ENCODE measurements at places on chromosomes 12 and 14.

DNA sequence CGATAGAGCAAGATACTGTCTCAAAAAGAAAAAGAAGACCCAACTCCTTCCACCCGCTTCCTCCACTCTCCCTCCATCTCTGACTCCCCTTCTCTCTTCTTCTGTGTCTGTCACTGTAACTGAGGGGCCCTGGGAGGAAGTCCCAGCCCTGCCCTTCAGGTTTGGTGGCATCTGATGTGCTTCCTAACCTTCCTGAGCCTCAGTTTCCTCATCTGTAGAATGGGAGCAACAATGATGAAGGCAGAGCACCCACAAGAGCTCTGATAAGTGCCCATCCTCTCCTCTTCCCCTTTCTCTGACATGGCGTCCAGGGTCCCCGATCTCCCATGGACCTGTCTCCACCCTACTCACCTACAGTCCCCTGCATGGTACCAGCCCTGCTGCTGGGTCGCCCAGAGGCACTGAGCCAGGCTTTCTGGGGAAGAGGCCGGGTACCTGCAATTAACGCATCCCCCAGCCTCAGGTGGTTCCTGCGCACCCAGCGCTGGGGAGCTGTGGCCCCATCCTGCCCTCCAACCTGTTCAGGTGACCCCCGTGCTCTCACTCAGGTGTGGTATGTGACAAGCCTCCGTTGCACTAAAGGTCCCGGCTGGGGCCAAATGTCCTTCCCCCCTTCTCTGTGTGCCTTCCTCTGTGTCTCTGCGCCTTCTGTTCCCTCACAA lies 13.2 kb downstream of the FOXN4 start:
- DNase-seq: no peak

- no peak for DNase-seq
Measured at GRCh38 chr12:80761838-80762237, 45.1 kb downstream of the MYF5 start.

GRCh38 chr14:92459030-92459949 lies 54.3 kb upstream of the RIN3 start:
- no peak for DNase-seq

DNA sequence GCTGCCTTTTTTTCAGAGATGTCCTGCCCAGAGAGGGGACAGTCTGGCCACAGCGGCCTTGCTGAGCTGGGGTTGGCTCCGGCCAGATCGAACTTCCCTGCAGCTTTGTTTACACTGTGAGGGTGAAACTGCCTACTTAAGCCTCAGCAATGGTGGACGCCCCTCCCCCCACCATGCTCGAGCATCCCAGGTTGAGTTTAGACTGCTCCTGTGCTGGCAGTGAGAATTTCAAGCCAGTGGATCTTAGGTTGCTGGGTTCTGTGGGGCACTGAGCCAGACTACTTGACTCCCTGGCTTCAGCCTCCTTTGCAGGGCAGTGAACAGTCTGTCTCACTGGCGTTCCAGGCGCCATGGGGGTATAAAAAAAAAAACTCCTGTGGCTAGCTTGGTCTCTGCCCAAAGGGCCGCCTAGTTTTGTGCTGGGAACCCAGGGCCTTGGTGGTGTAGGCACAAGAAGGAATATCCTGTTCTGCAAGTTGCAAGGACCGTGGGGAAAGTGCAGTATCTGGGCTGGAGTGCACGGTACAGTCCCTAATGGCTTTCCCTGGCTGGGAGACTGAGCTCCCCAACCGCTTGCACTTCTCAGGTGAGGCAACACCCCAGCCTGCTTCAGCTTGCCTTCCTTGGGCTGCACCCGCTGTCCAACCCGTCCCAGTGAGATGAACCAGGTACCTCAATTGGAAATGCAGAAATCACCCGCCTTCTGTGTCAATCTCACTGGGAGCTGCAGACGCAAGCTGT lies 79.1 kb downstream of the LRIG3 start:
- no peak for DNase-seq

- no peak for DNase-seq
Measured at GRCh38 chr12:16756833-16757555, 151.0 kb upstream of the LMO3 start.

GRCh38 chr12:12534166-12534866 lies 28.3 kb downstream of the DUSP16 start:
- no peak for DNase-seq

DNA sequence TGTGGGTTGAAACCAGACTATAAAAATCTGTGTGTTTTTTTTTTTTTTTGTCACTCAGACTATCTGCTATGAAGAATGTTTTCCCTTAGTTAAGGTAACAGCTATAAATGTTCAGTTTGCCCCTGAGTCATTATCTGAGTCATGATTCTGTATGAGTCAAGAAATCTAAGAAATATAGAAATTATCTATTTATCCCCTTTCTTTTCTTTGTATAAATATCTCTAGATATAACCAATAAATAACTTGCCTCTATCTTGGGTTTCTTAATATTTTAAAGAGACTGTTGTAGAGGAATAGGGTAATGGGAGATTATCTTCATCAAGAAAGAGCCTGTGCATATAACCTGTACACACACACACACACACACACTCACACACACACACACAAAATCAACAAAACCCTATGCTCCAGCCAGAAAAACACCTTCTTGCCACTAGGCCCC lies 161.7 kb upstream of the EEA1 start:
- DNase-seq: no peak

- no peak for DNase-seq
Measured at GRCh38 chr14:31787377-31787776, 226.2 kb downstream of the NUBPL start.

- no peak for DNase-seq
Measured at GRCh38 chr12:50633955-50634354, 129.2 kb downstream of the DIP2B start.

DNA sequence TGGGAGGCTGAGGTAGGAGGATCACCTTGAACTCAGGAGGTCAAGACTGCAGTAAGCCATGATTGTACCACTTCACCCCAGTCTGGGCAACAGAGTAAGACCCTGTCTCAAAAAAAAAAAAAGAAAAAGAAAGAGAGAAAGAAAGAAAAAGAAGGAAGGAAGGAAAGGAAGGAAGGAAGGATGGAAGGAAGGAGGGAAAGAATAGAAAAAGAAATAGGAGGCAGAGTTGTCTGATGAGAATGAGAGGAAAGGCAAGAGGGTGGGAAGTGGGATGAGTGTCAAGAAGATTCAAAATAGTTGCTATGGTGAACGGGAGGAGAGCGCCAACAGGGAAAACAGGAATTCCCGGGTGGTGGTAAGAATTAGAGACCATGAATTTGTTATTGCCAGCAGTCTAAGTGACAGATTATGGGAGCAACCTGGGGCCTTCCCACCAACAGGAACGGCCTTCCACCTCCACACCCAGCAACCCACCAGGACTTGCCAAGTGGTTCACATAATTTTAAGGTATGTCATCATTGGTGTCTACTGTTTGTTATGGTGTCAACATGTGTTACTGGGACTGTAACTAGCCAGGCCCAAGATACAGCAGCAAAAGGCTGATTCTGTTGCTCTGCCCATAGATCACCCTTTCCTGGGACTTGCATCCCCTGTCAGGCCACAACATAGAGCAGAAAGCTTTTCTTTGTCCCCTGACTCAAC lies 36.1 kb upstream of the C12orf76 start:
- DNase-seq: no peak

- DNase-seq: no peak
Measured at GRCh38 chr12:83092606-83093005, 405.9 kb downstream of the TMTC2 start.

GRCh38 chr14:45194964-45195363 lies 58.0 kb downstream of the MIS18BP1 start:
- no peak for DNase-seq

DNA sequence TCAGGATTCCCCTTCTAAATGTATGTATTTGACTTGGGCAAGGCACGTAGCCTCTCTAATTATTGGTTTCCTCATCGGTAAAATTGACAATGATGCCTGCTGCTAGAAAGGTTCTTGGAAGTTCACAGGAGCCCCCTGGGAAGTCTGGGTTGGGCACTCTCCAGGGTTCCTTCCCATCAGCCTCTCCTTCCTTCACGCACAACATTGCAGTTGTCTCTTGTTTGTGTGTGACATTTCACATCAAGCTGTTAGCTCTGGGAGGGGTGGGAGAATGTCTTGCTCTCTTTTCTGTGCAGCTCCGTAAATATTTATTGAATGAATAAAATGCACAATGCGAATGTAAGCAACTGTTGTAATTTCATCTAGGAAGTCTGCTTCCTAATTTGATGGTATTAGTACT lies 153.2 kb upstream of the PRICKLE1 start:
- DNase-seq: no peak

- DNase-seq: no peak
Measured at GRCh38 chr14:72549026-72549425, 344.9 kb downstream of the DPF3 start.

DNA sequence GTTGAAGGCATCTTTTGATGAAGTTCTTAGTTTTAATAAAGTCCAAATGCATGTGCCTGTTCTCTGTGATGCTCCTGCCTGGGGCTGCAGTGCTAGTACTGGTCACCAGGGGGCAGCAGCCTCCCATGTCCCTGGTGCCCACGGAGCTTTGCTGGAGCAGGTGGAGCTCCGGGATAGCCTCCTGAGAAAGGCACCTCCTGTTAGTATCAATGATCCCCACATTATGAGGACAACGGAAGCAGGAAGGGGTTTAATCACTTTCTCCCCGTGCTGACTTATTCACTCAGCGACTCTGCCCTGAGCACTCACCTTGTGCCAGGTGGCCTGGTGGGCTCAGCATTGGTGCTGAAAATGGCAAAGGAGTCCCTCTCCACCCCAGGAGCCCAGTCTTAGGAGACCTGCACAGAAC lies 123.0 kb upstream of the PZP start:
- DNase-seq: peak; percentile 67

DNA sequence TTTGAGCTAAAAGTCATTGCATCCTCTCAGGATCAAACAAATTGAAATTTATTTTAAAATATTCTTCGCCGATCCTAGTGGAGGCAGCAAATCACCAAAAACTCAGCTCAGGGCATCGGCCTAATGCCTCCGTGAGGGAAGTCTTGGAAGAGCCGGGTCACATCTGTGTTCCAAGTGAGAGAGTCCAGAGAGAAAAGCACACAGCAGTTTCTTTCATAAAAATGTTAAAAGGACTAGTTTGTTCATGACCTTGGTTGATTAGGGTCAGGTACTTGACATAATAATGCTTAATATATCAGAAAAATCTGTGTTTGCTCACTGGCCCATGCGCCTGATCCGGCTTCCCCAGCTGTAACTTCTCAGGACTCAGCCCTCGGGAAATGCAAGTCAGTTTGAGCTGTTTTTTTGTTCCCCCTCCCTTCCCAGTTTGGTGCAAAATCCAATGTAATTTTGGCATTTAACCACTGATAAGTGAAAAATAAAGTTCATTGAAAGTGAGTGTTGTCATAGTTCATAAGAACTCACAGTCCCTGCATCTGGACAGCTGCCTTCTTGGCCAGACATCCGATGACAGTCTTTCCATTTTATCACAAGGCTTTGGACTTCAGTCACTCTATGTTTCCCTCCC lies 161.7 kb downstream of the CAND1 start:
- no peak for DNase-seq

- peak; percentile 16 for DNase-seq
Measured at GRCh38 chr12:78863482-78864402, 832 bp upstream of the SYT1 start.

DNA sequence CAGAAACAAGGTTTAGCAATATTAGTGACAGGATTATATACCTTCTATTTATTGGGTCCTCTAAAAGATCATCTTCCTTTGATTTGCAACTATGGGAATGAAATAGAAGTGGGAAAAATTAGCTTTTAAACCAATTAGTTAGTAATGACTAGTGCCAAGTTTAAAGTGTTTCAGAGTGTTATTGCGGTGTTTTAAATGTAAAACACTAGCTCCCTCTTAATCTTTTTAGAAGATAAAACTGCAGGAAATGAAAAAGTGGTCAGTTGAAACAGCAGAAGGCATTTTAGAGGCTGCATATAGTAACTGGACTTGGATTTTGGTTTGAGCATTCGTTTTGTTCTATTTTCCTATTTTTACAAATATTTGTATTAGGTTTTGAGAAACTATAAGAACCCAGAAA lies 286.2 kb downstream of the RAD51B start:
- no peak for DNase-seq

GRCh38 chr14:51697848-51698247 lies 46.1 kb downstream of the FRMD6 start:
- no peak for DNase-seq

DNA sequence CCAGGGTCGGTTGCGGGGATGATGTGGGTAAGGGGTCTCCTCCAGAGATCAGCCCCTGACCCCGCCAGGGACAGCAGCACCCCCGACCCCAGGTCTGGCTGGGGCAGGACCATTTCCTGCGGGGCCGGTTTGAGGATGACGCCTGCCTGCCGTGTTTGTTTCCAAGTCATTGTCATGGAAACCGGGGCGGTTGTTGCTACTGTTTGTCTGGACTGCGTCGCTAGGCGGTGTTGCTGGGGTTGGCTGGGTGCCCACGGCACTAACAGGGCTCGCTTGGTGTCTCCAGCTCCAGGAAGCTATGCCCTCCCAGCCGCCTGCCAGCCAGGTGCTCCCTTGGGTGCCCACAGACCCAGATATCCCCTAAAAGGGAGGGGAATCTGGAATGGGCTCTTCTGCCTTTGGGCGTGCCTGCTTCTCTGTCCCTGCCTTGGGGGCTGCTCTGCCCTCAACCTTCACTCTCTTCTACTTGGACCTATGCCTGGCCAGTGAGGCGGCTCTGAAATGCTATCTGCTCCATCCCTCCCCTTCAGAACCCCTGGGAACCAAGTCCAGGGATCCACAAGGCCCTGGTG lies 4.7 kb upstream of the CRIP1 start:
- peak; percentile 95 for DNase-seq

DNA sequence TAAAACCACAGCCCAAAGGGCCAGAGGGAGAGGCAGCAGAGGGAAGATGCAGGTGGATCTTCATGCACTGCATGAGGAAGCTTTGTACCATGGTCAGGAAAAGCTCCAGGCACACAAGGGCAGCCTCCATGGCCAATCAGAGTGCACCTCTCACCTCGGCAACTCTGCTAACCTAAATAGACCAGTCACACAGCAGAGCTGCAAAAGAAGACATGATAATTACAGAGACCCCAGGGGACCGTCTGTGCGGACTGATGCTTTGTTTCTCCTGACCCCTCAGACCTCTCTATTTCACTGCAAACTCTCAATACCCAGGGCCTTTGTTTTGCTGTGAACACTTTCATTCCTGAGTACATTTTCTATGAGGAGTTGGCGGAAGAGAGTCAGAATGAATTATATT lies 10.7 kb upstream of the TCL1B start:
- DNase-seq: no peak

DNA sequence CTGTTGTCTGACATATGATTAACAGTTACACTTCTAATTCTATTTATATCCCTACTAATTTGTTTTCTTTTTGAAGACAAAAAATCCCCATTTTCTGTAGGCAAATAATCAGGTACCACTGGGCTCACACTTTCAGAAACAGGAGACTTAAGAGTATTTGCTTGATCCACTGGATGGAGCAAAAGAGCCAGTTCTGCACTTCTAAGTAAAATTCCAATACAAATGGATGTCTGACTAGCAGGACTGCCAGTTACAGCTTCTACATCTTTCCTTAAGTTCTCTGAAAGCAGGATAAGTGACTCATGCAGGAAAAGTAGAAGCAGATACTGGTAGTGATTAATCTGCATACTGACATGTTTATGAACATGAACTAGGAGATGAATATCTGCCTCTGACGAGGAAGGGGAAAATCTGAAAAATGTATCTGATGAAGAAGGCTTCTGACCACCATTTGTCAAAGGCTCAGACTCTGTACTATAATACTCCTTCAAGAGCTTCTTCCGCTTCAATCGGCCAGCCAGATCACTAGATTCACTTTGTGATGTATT lies 73.8 kb upstream of the ANKS1B start:
- DNase-seq: no peak

GRCh38 chr14:55384536-55384935 lies 27.1 kb downstream of the ATG14 start:
- no peak for DNase-seq

- no peak for DNase-seq
Measured at GRCh38 chr12:127696963-127697362, 570.0 kb upstream of the TMEM132C start.
